GF-D8 (cell line): ENCODE measurements at places on chromosomes 1 and 21.

DNA sequence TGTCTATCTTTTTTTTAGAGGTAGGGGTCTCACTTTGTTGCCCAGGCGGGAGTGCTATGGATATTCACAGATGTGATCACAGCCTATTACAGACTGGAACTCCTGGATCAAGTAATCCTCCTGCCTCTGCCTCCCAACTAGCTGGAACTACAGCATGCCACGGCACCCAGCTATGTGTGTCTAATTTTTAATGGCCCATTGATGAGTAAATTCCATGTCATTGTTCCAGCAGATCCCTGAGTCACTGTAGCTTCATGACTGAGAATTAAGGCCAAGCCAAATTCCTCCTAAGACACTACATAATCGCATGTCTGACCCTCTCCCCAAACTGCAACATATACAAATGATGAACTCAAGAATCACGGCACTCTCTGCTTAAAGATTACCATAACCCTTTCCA lies 84.2 kb upstream of the RGS2 start:
- DNase-seq, result no peak

DNA sequence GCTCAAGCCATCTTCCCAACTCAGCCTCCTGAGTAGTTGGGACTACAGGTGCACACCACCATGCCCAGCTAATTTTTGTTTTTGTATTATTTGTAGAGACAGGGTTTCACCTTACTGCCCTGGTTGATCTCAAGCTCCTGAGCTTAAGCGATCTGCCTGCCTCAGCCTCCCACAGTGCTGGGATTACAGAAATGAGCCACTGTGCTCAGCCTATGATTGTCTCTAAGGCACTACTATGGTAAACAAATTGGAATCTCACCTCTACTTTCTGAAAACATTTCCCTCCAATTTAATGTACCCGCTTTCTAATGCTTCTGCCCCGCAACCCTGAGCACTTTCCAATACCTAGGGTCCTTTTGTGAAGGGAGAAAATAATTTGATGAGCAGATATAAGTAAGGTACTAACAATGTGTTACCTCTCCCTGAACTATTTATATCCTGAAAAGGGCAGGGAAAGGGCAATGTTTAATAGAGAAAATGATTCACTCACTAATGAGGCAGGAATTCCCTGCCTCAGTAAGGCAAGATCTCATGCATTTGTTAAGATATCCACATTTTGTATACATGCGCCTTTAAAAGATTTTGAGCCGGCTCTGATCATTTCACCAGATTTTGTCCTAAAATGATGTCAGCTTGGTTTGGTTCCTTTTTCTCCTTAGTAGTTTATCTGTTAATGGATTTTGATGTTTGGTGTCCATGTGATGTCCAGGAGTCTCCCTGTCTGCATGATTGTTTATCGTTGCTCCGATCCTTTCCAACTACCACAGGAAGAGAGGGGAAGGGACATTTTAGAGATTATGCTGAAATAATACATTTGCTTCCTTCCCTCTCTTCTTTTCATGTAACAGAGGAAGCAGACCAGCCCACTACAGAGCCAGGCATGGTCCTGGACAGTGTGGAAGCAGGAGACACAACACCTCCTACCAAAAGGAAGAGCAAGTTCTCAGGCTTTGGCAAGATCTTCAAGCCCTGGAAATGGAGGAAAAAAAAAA lies 47.3 kb upstream of the RCC1 start:
- no peak for DNase-seq

DNA sequence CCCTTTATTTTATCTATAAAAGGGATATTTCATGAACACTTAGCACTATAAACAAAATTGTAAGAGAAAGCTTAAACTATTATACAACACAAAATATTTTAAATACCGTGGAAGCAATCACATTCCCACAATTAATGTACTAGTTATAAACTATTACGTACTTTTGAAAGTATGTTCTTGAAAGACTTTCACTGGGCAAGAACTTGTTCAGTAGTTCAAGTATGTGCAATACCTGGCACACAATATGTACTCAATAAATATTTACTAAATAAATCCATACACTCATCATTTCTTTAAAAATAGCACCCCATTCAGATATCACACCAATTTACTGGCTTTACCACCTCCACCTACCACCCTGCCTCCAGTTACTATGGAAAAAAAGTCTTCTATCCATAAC lies 12.6 kb upstream of the FMO2 start:
- DNase-seq, result no peak

DNA sequence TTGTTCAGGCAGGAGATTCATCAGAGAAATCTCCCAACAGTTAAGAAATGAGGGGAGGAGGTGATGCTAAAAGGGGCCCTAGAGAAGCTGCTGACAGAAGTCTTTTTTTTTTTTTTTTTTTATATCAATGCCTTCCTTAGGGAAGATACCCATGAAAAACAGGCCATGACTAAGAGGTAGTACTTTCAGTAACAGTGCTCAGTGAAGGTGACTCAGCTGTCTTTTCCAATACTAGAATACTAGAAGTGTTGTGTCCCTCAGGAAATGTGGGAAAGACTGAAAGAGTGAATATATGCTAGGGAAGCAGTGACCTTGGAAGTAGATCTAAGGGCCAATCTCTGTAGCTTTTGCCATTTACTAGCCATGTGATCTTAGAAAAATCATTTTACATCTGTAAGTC lies 52.4 kb upstream of the SLFNL1 start:
- no peak for DNase-seq

- DNase-seq, result no peak
Observed at GRCh38 chr1:187491082-187491720, 662.5 kb downstream of the PLA2G4A start.

- no peak for DNase-seq
Observed at GRCh38 chr1:211326528-211327345, at the start of gene TRAF5. Gene TRAF5 (plus strand): TSS chr1:211326833. CDS start chr1:211353240, 26,407 bp downstream.
